T-helper 1 cell (primary cell): ENCODE measurements at places on chromosomes 6 and 20.
A peak's percentile ranks its signal among the peaks of the same experiment; 100 is the strongest.

- no peak for DNase-seq
Observed at GRCh38 chr20:40323361-40323794, 365.7 kb downstream of the MAFB start.

- DNase-seq: no peak
Observed at GRCh38 chr20:3172126-3172932, 1.0 kb downstream of the LZTS3 start.

DNA sequence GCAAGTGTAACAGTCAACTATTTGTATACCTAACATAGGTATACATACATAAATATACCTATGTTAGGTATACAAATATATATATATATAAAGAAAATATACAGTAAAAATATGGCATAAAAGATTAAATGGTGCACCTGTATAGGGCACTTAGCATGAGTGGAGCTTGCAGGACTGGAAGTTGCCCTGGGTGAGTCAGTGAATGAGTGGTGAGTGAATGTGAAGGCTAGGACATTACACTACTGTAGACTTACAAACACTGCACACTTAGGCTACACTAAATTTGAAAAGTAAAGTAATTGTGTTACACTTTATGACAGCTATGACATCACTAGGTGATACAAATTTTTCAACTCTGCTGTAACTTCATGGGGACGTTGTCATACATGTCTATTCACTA is 65.6 kb downstream of the CDC5L start:
- DNase-seq: no peak

GRCh38 chr6:148989585-148989984 is 242.8 kb downstream of the UST start:
- no peak for DNase-seq

- peak; percentile 45 for DNase-seq
Observed at GRCh38 chr6:13229205-13230085, 98.9 kb downstream of the TBC1D7 start.

DNA sequence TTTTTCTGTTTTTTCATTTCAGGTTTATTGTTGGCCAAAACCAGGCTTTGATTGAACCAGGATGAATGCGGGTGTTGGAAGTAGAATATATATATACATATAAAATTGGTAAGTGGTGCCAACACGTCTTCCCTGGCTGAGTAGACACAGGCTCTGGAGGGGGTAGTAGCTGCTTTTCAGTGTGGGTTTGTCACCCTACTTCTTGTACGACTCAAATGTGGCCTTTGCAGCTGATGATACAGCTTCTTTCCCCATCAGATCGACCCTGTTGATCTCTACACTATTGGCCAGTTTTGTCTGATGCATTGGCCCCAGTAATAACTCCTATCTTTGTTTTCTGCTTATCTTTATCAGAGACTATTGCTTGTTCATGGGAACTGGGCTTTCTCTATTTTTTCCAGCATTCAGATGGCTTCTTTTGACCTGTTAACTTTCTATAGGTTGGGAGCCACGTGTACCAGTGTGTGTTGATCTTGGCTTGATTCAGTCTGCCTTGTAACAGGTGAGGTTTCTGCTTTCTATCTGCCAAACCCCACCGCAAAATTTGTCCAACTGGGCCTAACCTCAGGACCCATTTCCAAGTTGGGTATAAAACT is 2.7 kb upstream of the ZNFX1 start:
- no peak for DNase-seq

GRCh38 chr20:295804-296203 is 1.6 kb upstream of the ZCCHC3 start:
- no peak for DNase-seq

DNA sequence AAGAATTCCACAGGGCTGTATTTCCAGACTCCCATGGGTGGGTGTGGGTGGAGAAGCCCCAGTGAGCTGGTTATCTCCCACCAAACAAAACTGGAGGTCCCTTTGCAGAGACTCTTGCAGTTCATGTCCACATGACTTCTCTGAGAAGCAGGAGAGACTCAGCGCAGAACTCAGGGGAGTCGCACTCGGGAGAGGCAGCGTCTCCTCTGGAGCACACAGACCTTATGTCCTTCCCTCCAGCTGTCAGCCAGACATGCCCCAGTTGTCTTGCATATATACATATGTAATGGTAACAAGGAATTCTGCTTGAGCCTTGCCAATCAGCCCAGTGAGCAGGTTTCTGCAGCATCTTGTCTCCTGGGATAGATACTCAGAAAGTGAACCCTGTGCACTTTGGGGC is 23.8 kb downstream of the MYT1 start:
- DNase-seq: no peak

GRCh38 chr20:14947946-14948345 is 610.5 kb upstream of the FLRT3 start:
- DNase-seq: no peak

- DNase-seq: no peak
Observed at GRCh38 chr20:46994341-46994740, 99.7 kb downstream of the EYA2 start.

GRCh38 chr6:165847407-165848085 is 184.5 kb upstream of the PDE10A start:
- no peak for DNase-seq

DNA sequence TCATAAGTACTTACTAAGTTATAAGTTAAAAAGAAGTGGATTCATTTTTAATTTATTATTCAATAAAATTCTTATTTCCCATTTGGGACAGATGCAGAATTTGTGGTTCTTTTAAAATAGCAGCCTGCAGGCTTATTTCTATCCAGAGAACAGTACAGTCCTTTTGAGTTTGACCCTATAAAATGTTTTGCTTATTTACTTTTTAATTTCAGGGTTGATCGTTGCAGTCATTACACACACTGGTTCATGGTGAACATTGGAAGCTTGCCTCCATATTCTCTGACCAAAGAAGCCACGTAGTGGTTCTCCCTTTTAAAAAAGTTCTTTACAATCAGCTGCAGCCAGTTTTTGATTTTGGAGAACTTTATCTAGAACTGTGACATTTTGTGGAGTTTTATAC is 122.9 kb upstream of the PDE7B start:
- DNase-seq: no peak
